ENCODE measurements at places on chromosomes 3 and 15.

GRCh38 chr3:22471557-22471956 lies 720.5 kb upstream of the ZNF385D start:
- no peak for DNase-seq

GRCh38 chr15:72481015-72481659 lies 7.0 kb downstream of the ARIH1 start:
- DNase-seq, result no peak

DNA sequence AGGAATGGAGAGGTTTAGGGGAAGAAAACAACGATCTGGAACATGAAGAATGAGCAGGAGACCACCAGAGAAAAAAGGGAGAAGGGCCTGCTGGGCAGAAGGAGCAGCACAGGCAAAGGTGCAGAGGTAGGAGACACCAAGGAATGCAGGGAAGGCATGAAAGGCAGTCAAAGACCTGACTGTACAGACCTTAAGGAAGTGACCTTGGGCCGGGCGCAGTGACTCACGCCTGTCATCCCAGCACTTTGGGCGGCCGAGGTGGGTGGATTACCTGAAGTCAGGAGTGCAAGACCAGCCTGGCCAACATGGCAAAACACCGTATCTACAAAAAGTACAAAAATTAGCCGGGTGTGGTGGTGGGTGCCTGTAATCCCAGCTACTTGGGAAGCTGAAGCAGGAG lies 157.7 kb upstream of the ATP10A start:
- DNase-seq, result no peak

DNA sequence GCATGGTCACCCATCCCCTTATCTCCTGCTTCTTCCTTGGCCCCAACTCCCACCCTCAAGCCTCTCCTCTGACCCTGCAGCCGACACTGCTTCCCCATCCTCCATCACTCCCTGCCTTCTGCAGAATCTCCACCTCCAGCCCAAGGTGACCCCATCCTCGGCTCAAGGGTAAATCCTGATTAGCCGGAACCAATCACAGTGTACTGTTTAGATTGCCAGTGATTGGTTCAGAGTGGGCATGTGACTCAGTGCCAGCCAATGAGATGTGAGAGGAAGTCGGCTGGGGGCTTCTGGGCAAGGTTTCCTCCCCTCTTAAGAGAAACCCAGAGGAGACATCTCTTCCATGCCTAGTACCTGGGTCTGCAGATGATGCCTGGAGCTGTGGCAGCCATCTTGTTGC lies 10.3 kb downstream of the CACNA2D2 start:
- DNase-seq, result no peak

DNA sequence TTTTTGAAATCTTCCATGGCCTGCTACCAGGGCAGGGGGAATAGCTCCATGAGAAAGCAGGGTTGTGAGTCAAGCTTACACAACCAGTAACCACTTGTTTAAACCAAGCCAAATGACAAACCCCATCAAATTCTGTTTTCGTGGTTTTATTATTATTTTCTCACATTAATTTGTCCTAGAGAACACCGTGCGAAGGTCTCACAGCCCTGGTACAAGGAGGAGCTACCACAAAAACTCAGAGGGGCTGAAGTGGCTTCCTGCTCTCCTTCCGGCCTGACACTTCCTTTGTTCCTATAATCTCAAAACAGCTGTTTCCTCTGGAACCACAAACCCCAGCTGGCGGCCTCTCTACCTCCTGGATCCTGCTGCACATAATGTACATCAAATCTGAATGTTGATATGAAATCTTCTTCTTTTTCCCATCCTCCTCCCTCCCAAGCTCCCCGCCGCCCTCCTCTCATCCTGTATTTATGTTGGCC lies 375.9 kb downstream of the MCTP2 start:
- DNase-seq, result no peak

DNA sequence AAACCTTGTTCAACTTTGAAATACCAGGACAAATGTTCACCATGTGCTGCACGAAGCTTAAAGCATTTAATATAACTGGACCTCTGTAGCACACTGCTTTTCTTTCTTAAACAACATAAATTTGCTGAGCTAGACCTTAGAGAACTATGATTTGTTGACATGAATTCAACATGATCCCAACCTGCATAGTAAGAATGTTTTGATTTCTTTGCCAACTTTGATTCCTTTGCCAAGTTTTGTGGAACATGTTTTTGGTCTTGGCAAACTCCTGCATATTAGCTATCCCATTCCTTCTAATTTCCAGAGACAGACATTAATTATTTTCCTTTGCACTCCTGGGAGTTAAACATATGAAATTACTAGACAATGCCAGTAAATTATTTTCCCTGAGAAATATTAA lies 197.2 kb upstream of the RBMS3 start:
- no peak for DNase-seq
